ENCODE measurements at places on chromosomes 1 and 21.

DNA sequence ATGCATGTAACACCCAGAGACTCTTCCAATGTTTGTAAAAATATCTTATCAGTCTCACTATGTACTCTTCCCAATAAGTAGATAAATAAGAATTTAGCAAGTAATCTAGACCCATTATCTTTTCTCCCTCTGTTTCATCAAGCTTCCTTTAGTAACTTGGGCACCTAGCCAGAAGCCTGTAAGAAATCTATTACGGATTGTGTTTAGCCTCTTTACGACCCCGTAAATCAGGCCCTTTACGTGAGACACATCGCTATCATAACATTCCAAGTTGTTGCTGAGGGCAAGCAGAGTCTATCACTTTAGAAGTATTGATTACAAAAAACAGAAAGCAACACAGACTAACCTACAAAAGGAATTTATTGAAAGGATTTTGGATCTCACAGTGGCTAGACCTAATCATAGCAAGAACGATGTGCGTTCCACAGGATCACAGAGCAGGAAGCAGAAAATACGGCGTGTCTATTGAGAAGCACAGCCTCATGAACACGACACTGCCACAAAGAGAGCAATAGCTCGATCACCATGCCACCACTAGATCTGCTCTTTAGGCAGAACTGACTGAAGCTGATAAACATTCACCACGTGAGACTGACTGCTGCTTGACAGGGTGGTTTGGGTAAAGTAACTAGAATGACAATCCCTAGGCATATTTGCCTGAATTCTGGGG is 922.1 kb downstream of the AMY1C start:
- DNase-seq = no peak

- DNase-seq = no peak
These were observed 230.8 kb downstream of the BARHL2 start for GRCh38 chr1:90486134-90486824.

- no peak for DNase-seq
These were observed 9.4 kb upstream of the RGS13 start for GRCh38 chr1:192626366-192627179.

GRCh38 chr1:150873521-150873920 is 2.9 kb downstream of the ARNT start:
- no peak for DNase-seq

DNA sequence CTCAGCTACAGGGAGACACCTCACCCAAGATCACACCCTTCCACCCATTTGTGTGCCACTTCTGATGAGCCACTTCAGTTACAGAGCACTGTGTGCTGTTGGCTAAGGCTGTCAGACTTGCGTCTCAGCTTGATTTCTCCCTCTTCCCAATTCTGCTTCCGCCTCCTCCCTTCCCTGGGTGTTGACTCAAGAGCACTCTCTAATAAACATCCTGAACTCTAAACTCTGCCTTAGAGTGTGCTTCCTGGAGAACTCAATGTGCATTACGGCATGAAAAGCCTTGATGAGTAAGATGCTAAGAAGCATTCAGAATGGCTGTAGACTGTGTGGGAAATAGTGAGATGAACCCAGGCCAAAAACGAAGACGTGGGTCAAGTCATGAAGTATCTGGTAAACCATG is 54.9 kb upstream of the S1PR1 start:
- DNase-seq = no peak

- no peak for DNase-seq
These were observed 107.6 kb downstream of the NOS1AP start for GRCh38 chr1:162177126-162177525.

GRCh38 chr1:109664671-109665070 is 3.2 kb upstream of the GSTM2 start:
- no peak for DNase-seq
